ENCODE measurements at places on chromosomes 16 and 17.

- DNase-seq, result no peak
Measured at GRCh38 chr17:37310940-37311339, 64.8 kb upstream of the C17orf78 start.

- DNase-seq, result no peak
Measured at GRCh38 chr17:80917716-80918560, 73.7 kb upstream of the CHMP6 start.

DNA sequence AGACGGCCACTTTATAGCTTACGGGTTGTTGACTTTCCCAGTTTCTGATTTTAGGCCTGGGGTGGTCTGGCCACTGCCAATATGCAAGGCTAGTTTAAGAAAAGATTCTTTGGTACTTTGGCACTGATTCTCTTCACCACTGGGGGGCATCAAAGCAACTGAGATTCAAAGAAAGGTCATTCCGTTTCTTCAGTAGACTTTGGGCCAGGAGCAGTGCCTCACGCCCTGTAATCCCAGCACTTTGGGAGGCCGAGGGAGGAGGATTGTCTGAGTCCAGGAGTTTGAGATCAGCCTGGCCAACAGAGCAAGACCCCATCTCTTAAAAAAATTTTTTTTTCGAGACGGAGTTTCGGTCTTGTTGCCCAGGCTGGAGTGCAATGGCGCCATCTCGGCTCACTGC is 53.0 kb downstream of the RPA1 start:
- peak; percentile 39 for DNase-seq

DNA sequence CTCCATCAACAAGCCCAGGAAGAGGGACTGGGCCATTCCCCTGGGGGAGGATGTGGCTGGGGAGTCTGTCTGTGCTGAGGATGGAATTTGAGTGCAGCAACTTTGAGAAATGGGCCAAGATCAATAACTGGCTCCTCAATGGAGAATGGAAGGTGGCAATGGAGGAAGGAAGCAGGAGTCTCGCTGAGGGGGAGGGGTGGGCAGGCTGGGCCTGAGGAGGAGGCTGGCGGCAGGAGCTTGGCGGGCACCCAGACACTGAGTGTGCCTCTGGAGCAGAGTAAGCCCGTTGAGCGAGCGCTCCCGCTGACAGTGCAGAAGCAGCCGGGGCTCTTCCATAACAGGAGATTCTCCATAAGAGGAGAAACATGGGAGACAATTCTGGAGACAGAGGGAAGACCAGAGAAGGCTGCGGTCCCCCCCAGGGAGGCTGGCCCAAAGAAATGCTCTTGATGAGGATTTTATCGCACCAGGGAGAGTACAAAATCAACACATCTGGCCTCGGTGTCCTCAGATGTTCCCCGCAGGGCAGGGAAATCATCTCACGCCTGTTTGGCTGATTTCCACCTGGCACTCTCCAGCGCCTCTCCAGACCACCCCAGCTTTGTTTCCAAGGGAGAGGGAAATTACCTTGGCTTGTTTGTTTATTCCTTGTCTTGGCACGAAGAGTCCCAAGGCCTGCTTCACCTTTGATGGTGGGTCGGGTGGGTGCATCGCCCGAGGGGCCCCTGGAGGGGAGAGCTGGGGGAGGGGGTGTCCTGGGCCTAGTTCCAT is 2.8 kb upstream of the MMP15 start:
- peak; percentile 62 for DNase-seq

DNA sequence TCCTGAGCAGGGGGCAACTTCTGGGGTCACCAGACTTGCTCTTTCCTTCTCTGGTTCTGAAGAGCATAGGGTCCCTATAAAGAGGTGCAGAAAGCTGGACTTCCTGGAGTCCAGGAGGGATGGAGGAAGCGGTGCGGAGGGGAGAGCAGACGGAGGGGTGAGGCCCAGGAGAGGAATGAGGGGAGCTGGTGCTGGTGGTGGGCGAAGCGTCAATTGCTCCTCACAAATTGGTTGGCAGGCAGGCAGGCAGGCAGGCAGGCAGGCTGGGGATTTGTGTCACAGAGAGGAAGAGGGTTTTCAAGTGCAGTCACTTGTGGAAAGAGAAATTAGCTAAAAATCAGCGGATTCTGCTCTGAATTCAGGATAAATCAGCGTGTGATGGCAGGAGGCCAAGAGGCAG is 133.7 kb upstream of the CDC42EP4 start:
- DNase-seq, result no peak

GRCh38 chr17:43609613-43610385 is 51.9 kb downstream of the MEOX1 start:
- DNase-seq, result no peak

GRCh38 chr16:2765462-2766404 is 11.3 kb downstream of the ELOB start:
- no peak for DNase-seq

- peak; percentile 48 for DNase-seq
Measured at GRCh38 chr17:80220054-80220735, at the start of the genes SGSH and SLC26A11. Gene SGSH (minus strand): TSS chr17:80220333. CDS start chr17:80220313, 20 bp downstream. Gene SLC26A11 (plus strand): TSS chr17:80220427. CDS start chr17:80221561, 1,134 bp downstream.
